Activated T-helper 9 cell treated with anti-CD3 and anti-CD28 coated beads, Interleukin-2, amount 50 U/mL, for 16 hours (primary cell): ENCODE measurements at places on chromosomes 2 and 18.

DNA sequence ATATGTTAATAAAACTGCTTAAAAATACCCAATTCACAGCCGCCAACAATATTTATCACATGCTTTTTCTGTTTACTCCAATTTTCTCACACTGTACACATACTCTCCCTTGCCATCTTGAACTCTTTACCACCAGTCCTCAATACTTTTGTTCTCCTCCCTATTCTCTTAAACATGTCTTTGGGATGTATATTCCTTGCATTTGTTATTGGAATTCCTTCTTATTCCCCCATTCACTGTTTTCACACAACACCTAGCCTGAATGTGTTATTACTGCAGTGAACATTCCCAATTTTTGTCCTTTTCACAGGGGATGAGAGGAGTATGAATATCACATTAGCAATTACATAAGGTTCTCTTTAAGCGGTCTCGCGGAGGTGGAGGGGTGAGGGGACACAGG lies 94.7 kb downstream of the USP34 start:
- no peak for DNase-seq

DNA sequence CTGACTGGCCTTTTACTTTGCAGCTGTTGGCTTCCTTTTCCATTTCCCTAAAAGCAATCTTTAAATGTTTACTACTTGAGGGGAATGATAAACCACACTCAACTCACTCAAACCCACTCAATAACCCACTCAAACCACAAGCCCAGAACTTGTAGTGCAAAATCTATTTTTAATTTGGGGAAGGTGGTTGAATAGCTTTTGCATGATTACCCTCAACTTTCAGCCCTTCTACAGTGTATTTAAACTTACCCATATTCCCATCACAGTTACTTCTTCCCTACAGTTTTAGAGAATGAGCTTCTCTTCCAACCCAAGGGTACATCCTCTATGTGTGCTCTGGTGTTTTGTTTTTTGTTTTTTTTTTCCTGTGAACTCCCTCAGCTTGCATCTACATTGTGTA lies 636.1 kb downstream of the TDRD15 start:
- DNase-seq, result no peak

GRCh38 chr2:119536211-119536610 lies 8.0 kb upstream of the CFAP221 start:
- no peak for DNase-seq

GRCh38 chr2:126643972-126644371 lies 12.0 kb upstream of the GYPC start:
- no peak for DNase-seq

- no peak for DNase-seq
Measured at GRCh38 chr2:220748875-220749479, 823.1 kb downstream of the EPHA4 start.

DNA sequence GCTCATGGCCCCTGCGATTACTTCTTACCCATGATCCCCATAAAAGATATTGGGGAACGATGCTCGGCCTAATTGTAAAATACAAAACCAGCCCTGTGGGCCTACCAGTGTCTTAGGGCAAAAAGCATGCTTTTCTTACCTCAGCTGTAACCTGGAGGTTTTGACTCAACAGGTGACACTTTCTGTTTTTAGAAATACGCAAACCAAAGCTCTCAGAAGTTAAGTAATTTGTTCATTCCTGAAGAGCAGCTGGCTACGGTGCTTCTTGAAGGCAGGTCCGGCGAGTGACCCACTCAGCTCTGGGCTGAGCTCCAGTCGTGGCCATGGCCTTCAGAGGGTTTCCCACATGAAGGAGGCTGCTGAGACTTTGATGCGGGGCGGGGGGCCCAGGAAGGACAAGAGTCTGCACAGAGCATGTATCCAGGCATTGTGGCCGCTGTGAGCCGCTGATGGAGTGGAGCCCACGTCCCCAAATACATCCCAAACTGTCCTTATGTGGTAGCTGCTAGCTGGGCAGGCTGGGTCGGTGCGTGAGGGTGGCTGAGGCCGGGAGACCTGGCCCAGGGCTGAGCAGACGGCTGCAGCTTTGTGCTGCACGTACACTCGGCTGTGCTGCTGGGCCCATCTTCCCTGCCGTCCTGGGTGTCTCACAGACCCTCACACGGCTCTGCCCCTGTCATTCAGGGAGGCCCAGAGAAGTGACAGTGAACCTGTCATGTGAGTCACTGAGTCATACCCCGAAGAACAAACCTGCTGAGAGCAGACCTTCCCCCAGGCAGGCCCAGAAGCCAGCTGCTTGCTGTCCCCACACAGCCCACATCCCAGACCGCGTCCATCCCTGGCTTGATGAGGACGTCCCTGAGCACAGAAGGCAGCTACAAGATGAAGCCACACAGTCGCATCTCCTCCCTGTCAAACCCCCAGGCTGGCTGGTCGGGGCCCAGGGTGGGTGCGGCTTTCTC lies 34.1 kb downstream of the ITGB1BP1 start:
- DNase-seq, result no peak

GRCh38 chr18:6730416-6731221 lies 1.1 kb downstream of the ARHGAP28 start:
- DNase-seq, result no peak

- DNase-seq, result no peak
Measured at GRCh38 chr2:119723186-119723585, 36.5 kb upstream of the PTPN4 start.

- DNase-seq, result no peak
Measured at GRCh38 chr18:59057969-59058368, 81.7 kb upstream of the SEC11C start.

GRCh38 chr2:182115258-182115657 lies 129.6 kb downstream of the PPP1R1C start:
- no peak for DNase-seq

DNA sequence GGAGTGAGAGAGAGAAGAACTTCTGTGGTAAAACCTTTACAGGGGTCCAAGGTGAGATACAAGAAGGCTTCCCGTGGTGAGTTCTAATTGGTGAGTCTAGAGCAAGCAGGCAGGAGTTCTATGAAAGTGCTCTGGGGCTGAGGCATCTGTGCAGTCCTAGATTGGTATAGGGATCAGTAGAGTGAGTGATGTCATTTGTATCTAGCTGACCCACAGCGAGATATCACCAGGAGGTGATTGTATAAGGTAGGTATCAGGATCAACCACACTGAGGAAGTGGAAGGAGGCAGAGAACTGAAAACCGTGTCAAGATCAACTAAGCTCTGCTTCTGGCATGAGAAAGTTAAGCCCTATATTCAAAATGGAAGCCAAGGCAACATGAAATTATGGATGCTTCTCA lies 1648.9 kb upstream of the TMEFF2 start:
- DNase-seq, result no peak

DNA sequence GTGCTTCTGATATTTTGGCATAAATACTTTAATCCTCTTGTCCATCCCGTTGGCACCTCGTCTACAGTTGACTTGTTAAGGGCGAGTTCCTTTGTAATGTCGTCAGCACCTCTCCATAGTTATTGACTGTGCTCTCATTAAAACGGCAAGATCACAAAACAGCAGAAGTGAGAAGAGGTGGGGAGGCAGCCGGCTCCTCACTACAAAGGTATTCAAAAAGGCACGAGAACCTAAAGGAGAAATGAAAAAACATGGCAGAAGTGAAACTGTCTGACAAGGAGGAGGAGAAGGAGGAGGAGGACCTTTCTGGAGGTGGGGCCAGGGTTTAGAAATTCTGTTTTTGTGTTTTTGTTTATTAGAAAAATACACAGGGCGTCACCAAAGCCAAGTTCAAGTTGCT lies 235.6 kb downstream of the BCL11A start:
- DNase-seq, result no peak

DNA sequence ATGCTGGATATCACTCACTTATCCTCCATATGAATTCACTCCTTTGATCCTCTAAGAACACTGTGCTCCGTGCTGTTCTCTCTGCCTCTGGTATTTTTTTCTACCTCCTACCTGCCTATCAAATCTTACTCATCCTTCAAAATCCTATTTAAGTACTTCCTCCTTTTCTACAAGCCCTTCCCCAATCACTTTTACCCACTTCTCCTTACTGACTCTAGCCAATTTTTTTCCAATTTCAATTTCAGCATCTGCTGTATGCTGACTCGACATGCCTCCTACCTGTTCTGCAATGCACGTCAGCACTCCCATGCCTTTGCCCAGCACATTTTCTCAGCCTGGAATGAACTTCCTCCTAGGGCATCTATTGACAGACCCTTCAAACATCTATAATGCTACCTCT lies 37.3 kb upstream of the LNPK start:
- DNase-seq, result no peak

DNA sequence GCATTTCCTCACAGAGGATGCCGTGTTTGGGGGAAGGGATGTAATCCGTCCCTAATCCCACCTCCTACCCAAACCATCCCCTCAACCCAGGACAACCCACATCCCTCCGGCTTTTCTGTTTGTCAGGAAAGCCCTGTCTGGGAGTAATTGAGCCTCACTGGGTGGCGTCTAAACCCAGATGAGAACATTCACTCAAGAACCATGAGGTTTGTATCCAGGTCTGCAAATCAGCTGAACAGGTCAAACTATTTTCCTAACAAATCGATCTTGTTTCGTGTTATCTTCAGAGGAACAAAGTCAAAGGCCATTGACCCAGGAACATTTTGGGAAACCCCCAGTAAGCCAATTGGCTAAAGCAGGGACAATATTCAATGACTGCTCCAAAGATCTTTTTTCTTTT lies 25.7 kb downstream of the CYP27C1 start:
- DNase-seq, result no peak

DNA sequence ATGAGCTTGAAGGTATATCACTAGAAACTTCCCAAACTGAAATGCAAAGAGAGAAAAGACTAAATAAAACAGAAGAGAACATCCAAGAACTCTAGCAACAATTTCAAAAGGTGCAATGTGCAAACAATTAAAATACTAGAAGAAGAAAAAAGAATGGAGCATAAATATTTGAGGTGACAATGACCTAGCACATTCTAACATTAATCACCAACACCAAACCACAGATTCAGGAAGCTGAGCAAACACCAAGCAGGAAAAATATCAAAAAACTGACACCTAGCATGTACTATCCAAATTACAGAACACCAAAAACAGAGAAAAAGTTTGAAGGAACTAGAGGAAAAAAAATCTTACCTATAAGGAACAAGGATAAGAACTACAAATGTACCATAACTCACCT lies 460.8 kb downstream of the IRS1 start:
- DNase-seq, result no peak

DNA sequence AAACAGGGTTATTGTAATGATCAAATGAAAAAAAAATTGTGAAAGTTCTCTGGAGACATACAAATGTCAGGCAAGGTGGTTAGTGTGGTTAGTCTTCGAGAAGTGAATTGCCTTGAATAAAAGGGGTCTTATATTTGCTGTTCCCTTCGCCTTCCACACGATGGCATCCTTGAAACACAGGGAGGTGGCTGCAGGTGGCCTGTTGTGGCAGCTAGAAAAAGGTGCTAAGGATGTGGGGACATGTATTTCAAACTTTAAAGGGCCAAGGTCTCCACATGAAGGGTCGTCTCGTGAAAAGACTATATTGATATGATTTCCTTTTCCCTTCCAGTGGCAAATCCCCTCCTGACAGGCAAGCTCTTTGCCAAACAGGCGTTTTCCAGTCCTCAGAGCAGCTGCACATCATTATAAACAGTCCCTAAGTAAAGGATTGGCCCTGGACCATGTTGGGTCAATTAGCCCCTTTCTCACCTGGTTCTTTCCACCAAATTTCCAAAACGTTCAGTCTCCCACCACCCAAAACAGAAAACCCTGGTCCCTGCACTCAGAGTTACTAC lies 68.5 kb downstream of the COPS8 start:
- DNase-seq, result peak; percentile 13

DNA sequence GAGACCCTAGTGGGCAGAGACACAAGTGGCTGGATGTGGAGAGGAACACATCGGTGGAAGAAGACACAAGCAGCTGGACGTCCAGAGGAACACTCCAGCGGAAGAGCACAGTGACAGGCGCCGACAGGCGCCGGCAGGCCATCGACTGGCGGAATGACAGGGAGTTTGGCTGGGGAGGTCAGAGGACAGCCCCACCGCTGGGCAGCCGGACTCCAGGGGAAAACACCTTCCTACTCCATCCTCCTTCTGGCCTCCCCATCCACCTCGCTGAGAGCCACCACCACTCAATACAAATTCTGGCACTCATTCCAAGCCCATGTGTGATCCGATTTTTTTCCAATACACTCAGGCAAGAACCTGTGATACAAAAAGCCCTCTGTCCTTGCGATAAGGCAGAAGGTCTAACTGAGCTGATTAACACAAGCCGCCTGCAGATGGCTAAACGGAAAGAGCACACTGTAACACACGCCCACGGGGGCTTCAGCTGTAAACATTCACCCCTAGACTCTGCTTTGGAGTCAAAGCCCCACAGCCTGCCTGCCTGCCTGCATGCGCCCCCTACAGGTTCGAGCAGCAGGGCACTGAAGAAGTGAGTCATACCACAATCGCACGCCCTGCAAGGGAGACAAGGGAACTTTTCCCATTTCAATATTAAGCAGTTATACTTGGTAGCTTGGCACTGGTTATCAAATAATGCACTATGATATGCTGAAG lies 50.2 kb upstream of the LRP1B start:
- no peak for DNase-seq

DNA sequence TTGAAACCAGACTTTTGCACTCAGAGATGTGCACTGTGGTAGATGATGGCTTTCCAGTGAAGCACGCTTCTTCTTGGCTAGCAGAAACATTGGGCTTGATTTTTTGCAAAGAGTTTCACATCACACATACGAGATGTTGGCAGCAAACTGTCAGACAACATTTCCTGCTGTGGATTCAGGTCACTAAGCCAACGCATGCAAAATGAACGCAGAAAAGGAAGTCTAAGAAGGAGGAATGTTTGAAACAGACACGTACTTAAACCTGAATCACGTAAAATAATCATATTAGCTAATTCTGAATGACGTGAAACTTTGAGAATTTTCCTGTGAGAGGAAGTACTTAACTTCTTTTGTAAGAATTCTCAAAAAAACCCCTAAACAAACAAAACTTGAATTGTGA lies 88.1 kb downstream of the EPB41L3 start:
- DNase-seq, result no peak

GRCh38 chr18:77208964-77209363 lies 40.7 kb upstream of the GALR1 start:
- no peak for DNase-seq

GRCh38 chr2:231622963-231623362 lies 30.3 kb downstream of the TEX44 start:
- no peak for DNase-seq

- no peak for DNase-seq
Measured at GRCh38 chr2:228688007-228688645, 506.6 kb upstream of the SPHKAP start.

- DNase-seq, result no peak
Measured at GRCh38 chr2:27962006-27962405, 71.5 kb downstream of the BABAM2 start.

GRCh38 chr18:8942021-8942908 lies 160.2 kb upstream of the NDUFV2 start:
- no peak for DNase-seq
